Esophagus squamous epithelium (tissue), 5 donors: ENCODE measurements at places on chromosomes 2 and 18.
A peak's percentile ranks its signal among the peaks of the same experiment; 100 is the strongest.

DNA sequence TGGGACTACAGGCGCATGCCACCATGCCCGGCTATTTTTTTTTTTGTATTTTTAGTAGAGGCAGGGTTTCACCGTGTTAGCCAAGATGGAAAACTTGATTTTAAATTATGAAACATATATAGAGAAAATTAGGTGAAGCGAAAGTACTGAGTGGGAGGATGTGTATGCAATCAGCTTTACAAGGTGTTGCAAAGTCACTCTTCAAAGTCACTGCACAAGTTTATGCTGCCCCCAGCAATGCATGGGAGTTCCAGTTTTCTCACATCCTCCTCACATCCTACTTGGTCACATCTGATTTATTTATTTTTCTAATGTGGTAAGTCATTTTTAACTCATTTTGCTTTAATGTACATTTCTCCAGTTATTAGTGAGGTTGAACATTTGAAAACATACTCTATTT lies 49.2 kb upstream of the CHN1 start:
- no peaks in the 10 kb centered on the region for H3K36me3 ChIP-seq
- no peak overlapping the region for H3K4me3 ChIP-seq
- no peaks in the 10 kb centered on the region for H3K27me3 ChIP-seq

DNA sequence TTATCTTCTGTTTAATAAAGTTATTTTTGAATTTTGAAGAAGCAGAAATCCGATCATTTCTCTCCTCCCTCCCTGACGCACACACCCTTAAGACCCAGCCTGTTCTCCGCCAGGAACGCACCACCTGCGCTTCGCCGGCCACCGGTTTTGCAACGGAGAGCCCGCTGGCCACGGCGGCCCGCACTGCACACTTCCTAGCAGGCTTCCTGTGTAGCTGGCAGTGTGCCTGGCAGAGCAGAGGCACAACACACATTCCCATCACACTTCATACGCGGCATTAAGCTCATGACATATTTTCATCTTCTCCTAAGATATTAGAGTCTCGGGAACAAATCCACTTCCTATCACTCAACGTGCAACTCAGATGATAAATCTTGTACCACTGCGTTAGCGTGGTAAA lies 148.0 kb downstream of the HDAC4 start:
- H3K27me3 ChIP-seq: no peaks in the 10 kb centered on the region
- H3K36me3 ChIP-seq: no peaks in the 10 kb centered on the region
- H3K4me3 ChIP-seq: peak overlapping the region; percentile 33
- H3K4me1 ChIP-seq: peaks cover 21% of the 10 kb centered on the region
- no peak for DNase-seq
- H3K27ac ChIP-seq: peak overlapping the region; percentile 47

DNA sequence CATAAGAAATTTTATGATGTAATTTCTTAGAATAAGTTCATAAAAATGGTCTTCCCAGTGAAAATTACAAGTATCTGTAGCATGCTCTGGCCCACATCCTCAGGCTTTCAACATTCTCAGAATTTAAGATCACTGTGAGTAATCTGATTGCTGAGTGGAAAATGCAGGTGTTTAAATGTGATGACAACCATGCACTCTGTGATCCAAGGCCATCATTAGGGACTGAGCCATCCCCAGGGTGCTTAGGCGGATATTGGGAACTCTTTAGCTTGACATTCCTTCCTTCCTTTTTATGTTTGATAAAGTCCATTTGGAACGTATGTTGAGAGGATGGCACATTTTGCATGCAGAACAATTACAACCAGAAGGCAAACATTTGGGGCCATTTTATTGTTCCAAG lies 95.5 kb downstream of the ARL4C start:
- H3K27me3 ChIP-seq: no peaks in the 10 kb centered on the region
- H3K4me3 ChIP-seq: no peak overlapping the region
- H3K4me1 ChIP-seq: no peaks in the 10 kb centered on the region
- no peak for DNase-seq
- H3K27ac ChIP-seq: no peak overlapping the region
- no peaks in the 10 kb centered on the region for H3K36me3 ChIP-seq

GRCh38 chr2:183892315-183892941 lies 705.9 kb upstream of the ZNF804A start:
- H3K27me3 ChIP-seq: no peaks in the 10 kb centered on the region
- H3K36me3 ChIP-seq: no peaks in the 10 kb centered on the region
- H3K4me3 ChIP-seq: no peak overlapping the region
- DNase-seq: no peak

GRCh38 chr2:66428986-66429612 lies 5.8 kb upstream of the MEIS1 start:
- no peaks in the 10 kb centered on the region for H3K4me1 ChIP-seq
- no peak overlapping the region for H3K27ac ChIP-seq
- no peaks in the 10 kb centered on the region for H3K36me3 ChIP-seq
- no peak overlapping the region for H3K4me3 ChIP-seq
- DNase-seq: no peak

DNA sequence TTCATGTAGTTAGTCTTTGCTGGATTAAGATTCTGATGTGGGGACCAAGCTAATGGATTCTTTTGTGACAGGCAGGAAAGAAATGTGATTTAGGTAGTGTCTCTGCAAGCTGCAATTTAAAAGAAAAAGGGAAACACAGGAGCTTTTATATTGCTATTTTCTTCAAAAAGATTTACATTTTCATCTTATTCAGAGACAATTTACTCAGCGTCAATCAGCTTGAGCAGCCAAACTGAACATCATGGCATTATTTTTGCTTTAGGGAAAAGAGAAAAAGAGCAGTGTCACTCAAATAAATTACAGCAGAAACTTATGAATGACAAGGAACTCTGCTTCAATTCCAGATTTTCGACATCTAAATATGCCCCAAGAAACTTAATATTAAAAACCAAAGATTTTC lies 67.4 kb downstream of the PLA2R1 start:
- DNase-seq: no peak
- H3K27me3 ChIP-seq: no peaks in the 10 kb centered on the region
- H3K4me1 ChIP-seq: no peaks in the 10 kb centered on the region
- H3K27ac ChIP-seq: no peak overlapping the region

- no peaks in the 10 kb centered on the region for H3K27me3 ChIP-seq
- H3K27ac ChIP-seq: no peak overlapping the region
- no peak for DNase-seq
- H3K36me3 ChIP-seq: no peaks in the 10 kb centered on the region
- H3K4me3 ChIP-seq: no peak overlapping the region
- no peaks in the 10 kb centered on the region for H3K4me1 ChIP-seq
Measured at GRCh38 chr2:104340879-104341828, 512.8 kb upstream of the POU3F3 start.

- H3K4me3 ChIP-seq: no peak overlapping the region
- H3K36me3 ChIP-seq: no peaks in the 10 kb centered on the region
Measured at GRCh38 chr2:71894261-71894660, 253.4 kb downstream of the CYP26B1 start.

GRCh38 chr18:3466045-3466444 lies 16.1 kb downstream of the TGIF1 start:
- H3K36me3 ChIP-seq: no peaks in the 10 kb centered on the region
- peaks cover 6% of the 10 kb centered on the region for H3K4me1 ChIP-seq
- no peak overlapping the region for H3K4me3 ChIP-seq

GRCh38 chr2:20224716-20225293 lies at the start of gene SDC1:
SDC1 (minus strand) TSS chr2:20225130; CDS start chr2:20224867, 263 bp downstream.
- H3K27ac ChIP-seq: peak within 1 kb of the TSS; percentile 92
- H3K4me3 ChIP-seq: peak within 1 kb of the TSS; percentile 59
- no peak for DNase-seq

DNA sequence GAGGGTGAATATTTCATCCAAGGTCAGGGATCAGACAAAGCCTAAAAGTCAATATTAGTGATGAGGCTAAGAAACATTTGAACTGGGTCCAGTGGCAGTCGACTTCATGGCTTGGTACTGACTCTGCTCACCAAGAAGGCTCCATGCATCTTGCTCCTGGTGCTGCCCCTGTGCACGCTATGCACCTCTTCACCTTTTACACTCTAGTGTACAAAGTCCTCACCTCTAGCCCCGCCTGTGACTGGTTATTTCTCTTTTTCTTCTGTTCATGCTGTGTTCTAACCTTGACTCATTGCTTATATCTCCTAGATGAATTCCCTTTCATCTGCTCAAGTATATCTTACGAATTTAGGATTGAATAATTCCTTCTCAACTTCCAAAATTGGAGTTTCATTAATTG lies 52.4 kb upstream of the ZNF385B start:
- no peak overlapping the region for H3K4me3 ChIP-seq
- no peak overlapping the region for H3K27ac ChIP-seq
- H3K27me3 ChIP-seq: no peaks in the 10 kb centered on the region

GRCh38 chr18:56910237-56910636 lies 236.7 kb upstream of the BOD1L2 start:
- H3K27ac ChIP-seq: no peak overlapping the region
- H3K36me3 ChIP-seq: no peaks in the 10 kb centered on the region
- no peak for DNase-seq
- no peak overlapping the region for H3K4me3 ChIP-seq
- H3K27me3 ChIP-seq: no peaks in the 10 kb centered on the region

DNA sequence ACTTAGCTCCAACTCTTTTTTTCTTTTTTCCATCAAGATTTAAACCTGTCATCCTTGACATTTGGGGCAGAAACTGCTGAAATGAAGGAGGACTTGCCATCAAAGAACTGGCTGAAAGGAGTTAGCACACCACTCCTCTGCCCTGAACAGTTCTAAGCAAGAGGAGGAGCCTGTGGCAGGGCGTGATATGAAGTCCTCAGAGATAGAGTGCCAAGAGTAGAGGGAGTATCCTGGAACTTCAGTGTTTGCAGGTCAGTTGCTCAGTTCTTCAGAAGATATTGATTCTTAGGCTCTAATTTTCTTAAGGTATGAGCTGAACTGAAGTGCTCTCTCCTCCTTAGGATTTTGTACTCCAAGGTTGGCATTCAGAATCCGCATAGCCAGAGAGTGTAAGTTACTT lies 15.2 kb downstream of the NABP1 start:
- no peaks in the 10 kb centered on the region for H3K36me3 ChIP-seq
- no peak for DNase-seq
- H3K4me1 ChIP-seq: peaks cover 43% of the 10 kb centered on the region
- no peaks in the 10 kb centered on the region for H3K27me3 ChIP-seq

GRCh38 chr2:172496160-172496608 lies 59.7 kb upstream of the PDK1 start:
- no peak overlapping the region for H3K27ac ChIP-seq
- no peak overlapping the region for H3K4me3 ChIP-seq
- DNase-seq: no peak
- H3K27me3 ChIP-seq: no peaks in the 10 kb centered on the region

DNA sequence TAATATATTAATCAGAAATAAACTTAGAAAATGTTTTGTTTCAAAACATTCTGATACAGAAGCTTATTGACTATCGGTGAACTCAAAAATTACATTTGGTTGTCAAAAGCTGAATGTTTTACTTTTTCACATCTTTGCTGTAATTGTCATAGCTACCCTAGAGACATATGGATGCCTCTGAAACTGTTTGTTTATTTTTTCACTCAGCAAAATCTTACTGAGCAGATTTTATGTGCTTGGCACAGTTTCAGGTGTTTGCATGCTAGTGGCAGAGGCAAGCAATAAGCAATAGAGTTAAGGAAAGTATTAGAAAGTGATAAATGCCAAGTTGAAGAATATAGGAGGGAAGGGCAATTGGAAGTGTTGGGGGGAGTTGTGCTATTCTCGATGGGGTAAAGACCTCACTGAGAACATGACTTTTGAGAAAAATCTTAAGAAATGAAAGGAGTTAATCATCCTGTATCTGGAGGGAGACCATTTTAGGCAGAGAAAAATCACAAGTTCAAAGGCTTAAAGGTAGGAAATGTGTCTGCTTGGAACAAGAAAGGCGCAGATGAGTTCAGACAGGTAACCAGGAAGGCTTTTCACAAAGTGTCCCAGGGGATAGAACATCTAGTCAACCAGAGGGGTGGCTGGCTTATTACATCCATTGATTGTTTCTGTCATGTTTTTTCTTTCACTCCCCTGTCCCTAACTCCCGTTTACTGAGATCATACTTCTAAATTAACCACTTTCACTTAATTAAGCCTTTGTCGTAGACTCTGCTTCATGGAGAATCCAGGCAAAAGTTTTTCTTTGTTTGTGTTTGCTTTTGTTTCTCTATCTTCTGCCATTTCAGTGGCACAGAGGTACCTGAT lies 27.2 kb upstream of the COBLL1 start:
- no peak for DNase-seq
- H3K4me3 ChIP-seq: no peak overlapping the region
- no peaks in the 10 kb centered on the region for H3K27me3 ChIP-seq
- H3K27ac ChIP-seq: no peak overlapping the region
- no peaks in the 10 kb centered on the region for H3K4me1 ChIP-seq

- DNase-seq: no peak
- no peak overlapping the region for H3K4me3 ChIP-seq
- no peak overlapping the region for H3K27ac ChIP-seq
- H3K4me1 ChIP-seq: peaks cover 10% of the 10 kb centered on the region
- peaks cover 60% of the 10 kb centered on the region for H3K27me3 ChIP-seq
Measured at GRCh38 chr2:118858485-118859156, 11.2 kb upstream of the EN1 start.

- no peaks in the 10 kb centered on the region for H3K36me3 ChIP-seq
- no peaks in the 10 kb centered on the region for H3K27me3 ChIP-seq
- no peak for DNase-seq
- no peaks in the 10 kb centered on the region for H3K4me1 ChIP-seq
- no peak overlapping the region for H3K4me3 ChIP-seq
Measured at GRCh38 chr2:145927131-145927950, 1407.4 kb upstream of the ZEB2 start.

DNA sequence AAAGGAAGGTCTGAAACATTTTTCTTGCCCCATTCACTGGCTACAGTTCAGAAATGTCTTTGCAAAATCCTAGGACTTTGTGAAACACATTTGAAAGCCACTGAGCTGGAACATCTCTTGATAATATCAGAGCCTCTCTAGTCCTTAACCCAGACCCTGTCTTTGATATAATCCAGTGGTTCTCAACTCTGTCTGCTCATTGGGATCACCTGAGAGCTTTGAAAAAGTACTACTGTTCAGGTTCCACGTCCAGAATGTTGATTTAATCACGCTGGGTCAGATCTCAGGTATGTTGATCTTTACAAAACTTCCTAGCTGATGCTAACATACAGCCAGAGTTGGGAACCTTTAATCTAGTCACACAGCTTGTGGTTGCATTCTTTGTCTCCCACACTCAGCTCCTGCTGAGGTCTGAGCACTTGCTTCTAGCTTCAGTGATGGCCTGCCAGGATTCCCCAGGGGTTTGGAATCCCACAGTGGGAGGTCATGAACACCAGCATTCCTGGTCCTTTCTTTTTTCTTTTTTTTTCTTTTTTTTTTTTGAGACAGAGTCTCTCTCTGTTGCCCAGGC lies 262.7 kb downstream of the SETBP1 start:
- H3K36me3 ChIP-seq: no peaks in the 10 kb centered on the region
- peaks cover 9% of the 10 kb centered on the region for H3K4me1 ChIP-seq

GRCh38 chr2:177334940-177335543 lies 57.5 kb upstream of the AGPS start:
- no peaks in the 10 kb centered on the region for H3K36me3 ChIP-seq
- peaks cover 3% of the 10 kb centered on the region for H3K4me1 ChIP-seq
- no peak overlapping the region for H3K4me3 ChIP-seq
- no peak for DNase-seq
- no peak overlapping the region for H3K27ac ChIP-seq

GRCh38 chr2:154952346-154952980 lies 254.0 kb downstream of the KCNJ3 start:
- no peaks in the 10 kb centered on the region for H3K36me3 ChIP-seq
- H3K27ac ChIP-seq: no peak overlapping the region
- no peak for DNase-seq
- no peaks in the 10 kb centered on the region for H3K27me3 ChIP-seq
- no peaks in the 10 kb centered on the region for H3K4me1 ChIP-seq
